ENCODE measurements at places on chromosomes 6 and 20.
A peak's percentile ranks its signal among the peaks of the same experiment; 100 is the strongest.

- DNase-seq, result no peak
Measured at GRCh38 chr20:63934271-63935068, 21.7 kb downstream of the UCKL1 start.

- DNase-seq, result no peak
Measured at GRCh38 chr6:89110284-89110683, 7.6 kb downstream of the SRSF12 start.

DNA sequence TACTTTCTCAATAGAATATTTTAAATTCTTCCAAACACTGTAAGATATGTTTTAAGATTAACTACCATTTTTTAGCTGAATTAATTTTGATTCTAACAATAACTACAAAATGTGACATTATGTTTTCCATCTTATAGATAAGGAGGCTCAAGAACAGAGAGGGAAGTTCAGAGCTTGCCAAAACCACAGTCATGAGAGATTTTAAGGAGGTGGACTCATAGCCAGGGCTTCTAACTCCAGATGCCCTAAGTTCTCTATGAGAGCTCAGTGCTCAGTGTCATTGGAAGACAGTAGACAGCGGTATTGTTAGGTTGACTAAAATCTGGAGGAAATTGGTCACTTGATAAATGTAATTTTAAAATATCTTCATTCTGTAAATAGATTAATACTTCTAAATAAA is 144.2 kb downstream of the PACRG start:
- DNase-seq, result no peak

GRCh38 chr6:153602401-153602800 is 436.6 kb upstream of the OPRM1 start:
- no peak for DNase-seq

DNA sequence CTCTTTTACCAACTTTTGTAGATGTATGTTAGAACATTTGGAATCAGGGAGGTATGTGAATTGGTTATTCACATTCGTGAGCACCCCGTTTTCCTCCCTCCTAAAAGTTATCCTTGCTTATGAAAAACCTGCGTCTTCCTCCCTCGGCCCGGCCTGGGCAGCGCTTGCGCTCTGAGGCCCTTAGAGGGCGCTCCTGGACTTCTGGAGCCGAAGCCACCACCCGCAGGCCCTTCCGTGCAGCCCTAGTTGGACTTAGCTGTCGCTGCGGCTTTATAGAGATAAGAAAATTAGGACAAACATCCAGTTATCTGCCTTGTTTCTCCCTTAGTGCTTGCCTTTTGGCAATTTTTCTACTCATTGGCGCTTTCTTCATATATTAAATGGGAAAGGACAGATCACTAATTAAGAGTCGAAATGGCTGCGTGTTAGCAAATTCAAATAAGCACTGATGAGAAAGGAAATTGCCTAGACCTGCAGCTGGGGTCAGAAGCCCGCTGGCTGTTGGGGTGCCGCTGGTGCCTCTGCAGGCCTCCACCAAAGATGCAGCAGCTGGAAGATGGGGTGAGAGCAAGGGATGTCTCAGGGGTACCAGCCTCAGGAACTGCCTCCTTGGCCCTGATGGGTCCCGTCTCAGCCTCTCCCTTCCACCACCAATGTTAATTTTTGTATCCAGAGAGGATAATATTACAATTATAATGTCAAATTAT is 5.2 kb downstream of the FNDC1 start:
- DNase-seq, result peak; percentile 82

- DNase-seq, result no peak
Measured at GRCh38 chr6:148925701-148926100, 178.9 kb downstream of the UST start.

- no peak for DNase-seq
Measured at GRCh38 chr6:83978324-83978734, 55.2 kb upstream of the MRAP2 start.

GRCh38 chr6:827431-827830 is 134.5 kb upstream of the EXOC2 start:
- DNase-seq, result no peak

- no peak for DNase-seq
Measured at GRCh38 chr6:109449064-109449794, 6.3 kb downstream of the MICAL1 start.

GRCh38 chr20:16028923-16029322 is 544.3 kb downstream of the KIF16B start:
- no peak for DNase-seq

DNA sequence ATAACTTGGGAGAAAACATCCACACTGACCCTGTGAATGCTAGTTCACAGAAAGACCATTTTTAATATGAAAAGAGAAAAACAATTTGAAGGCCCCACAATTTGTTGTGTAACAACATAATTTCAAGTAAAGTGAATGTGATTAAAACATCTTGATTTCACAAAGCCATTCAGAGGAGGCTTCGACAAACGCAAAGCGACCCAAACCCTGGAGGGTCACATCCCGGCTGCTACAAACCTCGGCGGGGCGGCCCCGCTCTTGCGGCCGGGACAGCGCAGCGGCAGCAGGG is 14.0 kb downstream of the FOXC1 start:
- DNase-seq, result no peak

DNA sequence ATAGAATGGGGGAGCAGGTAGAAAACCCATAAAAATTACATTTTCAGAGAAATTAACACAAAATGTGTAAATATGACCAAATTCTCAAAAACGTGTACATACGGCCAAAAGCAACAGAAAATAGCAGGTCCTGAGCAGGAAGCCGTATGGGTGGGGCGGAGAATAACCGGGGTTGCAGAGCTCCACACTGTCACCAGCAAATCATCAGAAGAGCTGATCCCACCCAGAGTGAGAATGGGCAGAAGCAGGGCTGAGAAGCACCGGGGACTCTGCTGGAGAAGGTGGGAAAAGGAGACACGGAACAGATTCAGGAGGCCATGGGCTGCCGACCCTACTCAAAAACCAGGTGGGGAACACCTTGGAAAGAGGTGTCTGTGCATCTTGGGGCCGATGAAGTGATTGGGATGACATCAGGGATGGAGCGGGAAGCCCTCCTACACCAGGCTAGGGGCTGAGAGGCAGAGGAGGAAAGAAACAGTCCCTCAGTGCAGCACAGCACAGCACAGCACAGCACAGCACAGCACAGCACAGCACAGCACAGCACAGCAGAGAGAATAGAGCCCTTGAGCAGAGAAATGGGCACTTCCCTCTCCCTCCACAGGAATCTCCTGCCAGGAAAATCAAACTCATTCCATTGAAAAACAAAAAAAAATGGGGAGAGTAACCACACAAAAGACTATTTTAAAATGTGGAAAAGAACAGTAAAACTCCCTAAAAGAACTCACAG is 22.3 kb downstream of the STX7 start:
- no peak for DNase-seq

GRCh38 chr20:22703843-22704242 is 119.5 kb upstream of the FOXA2 start:
- DNase-seq, result no peak

DNA sequence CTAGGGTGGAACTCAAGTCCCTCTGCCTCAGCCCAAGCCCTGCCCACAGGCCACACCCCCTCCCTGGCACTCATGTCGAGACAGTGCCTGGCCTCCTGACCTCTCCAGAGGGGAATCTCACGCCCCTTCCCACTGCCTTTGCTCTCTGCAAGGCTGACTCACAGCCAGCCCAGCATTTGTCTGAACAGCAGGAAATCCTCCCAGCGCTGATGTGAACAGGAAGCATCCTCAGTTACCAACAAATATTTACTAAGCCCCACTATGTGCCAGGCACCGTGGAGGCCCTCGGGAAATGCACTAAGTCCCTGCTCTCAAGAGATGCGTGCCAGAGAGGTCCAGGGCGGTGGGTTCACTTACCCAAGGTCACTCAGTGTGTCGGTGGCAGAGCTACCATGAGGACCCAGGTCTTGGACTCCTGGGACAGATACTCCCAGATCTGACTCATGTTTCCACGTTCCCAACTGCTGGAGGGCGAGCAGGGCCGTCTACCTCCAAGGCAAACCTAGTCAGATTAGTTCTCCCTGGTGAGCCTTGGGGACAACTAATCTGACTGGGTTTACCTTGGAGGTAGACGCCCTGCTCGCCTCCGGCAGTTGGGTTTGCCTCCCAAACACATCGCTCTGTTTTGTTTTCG is 7.8 kb downstream of the ADA start:
- peak; percentile 86 for DNase-seq

DNA sequence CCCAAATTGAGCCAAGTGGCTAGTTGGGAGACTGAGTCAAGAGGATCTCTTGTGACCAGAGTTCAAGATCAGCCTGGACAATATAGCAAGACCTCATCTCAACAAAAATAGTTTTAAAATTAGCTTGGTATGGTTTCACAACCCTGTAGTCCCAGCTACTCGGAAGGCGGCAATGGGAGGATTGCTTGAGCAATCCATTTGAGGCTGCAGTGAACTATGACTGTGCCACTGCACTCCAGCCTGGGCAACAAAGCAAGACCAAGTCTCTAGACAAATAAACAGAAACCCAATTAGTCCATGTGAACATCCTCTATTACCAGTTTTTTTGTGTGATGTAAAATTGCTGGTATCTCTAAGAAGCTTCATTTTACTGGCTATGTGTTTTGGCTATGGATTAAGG is 106.2 kb downstream of the TULP4 start:
- DNase-seq, result no peak

DNA sequence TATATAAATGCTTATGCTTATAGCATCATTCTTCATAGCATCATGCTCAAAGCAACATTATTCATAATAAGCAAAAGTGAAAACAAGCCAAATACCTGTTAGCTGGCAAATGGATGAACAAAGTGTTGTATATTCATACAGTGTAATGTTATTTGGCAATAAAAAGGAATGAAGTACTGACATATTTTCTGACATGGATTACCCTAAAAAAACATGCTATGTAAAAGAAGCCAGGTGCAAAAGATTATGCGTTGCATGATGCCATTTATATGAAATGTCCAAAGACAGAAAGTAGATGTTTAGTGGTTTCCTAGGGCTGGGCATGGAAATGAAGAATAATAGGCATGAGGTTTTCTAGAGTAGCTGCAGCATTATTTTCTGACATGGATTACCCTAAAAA is 77.1 kb downstream of the GFRA4 start:
- no peak for DNase-seq

GRCh38 chr6:34144581-34145160 is 1.2 kb downstream of the GRM4 start:
- peak; percentile 55 for DNase-seq

DNA sequence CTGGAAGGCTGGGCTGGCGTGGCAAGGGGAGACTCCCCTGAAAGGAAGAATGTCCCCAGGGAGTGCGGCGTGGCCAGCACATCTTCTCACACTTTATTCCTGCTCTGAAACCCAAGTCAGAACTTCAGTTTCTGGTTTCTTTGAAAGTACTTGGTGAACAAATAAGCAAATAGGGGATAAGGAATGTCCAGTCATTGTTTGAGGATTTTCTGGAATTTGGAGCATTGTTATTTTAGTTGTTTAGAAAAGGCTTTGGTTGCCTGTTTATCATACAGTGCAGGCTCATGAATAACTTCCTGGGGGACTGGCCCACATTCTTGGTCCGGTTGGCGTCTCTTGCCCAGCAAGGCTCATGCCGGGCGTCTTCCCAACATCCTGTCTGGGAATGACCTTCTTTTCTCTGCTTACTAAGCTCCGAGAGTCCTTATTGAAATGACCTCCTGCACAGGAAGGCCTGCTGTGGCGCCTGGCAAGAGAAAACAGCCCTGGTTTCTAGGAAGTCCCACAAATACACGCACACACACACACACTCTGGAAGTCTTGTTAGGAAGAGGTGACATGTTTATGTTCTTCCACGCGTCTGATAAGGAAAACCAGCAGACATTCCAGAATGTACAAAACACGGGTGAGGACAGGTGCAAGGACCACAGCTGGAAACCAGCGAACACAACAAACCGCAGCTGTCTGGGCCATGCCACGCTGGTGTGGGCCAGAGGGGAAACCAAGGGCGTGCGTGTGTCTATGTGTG is 71.9 kb downstream of the TMEM170B start:
- peak; percentile 89 for DNase-seq

GRCh38 chr20:14193443-14193842 is 144.0 kb downstream of the FLRT3 start:
- DNase-seq, result no peak

- DNase-seq, result no peak
Measured at GRCh38 chr6:32895006-32895345, 41.0 kb downstream of the PSMB9 start.

DNA sequence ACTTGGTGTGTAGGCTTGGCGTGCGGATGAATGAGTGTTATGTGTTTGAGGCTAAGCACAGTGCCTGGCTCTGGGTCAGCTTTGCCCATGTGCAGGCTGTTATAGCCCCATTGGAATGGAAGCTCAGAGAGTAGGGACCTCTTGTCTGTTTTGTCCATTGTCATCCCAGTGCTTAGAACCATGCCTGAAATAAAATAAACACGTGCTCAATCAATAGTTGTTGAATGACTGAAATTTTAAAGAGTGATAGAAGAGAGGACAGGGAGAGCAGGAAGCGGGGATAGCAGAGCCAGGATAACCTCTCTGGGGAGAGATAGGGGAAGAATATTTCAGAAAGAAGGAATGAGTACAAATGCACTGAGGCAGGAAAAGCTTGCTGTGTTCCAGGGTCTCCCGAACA is 263.9 kb downstream of the HIVEP2 start:
- no peak for DNase-seq

DNA sequence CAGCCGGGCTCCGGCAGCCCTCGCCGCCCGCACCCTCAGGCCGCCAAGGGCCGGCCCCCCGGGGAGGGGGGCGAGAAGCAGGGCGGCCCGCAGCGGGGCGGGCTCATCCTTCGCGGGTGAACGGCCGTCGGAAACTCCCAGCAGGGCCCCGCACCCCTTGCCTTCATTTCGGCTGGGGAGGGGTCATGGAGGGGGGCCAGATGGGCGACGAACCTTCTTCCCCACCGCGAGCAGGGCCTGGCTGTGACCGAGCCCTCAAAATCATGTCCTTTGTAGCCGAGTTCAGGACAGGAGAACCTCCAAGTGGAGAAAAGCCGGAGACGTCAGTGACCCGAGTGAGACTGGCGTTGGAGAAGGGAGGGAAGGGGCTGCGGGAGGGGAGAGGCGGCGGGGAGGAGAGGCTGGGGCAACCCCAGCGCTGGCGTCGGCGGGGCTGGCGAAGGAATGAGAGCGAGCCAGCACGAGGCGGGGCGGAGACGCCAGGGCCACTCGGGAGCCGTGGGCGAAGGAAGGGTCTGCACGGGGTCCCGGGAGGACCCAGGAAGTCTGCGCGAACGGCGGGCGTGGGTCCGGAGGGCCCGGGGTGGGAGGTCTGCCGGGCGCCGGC is 571 bp upstream of the FOXC1 start:
- peak; percentile 93 for DNase-seq

DNA sequence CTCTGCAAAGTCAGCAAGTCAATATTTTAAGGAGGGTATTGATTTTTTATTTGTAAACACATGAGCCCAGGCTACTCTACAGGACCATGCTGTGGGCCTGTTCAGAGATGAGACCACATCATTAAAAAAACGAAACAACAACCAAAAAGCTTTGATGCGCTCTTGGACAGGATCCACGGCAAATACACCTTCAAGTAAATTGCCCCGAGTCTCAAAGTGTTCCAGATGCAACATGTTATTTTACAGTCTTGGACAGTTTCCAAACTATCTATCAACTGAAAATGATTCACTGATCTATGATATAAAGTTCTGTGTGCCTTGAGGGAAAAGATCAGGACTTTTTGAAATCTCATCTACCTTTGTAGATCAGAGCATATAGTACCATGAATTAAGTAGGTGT is 25.8 kb upstream of the CARMIL1 start:
- no peak for DNase-seq
